Activated T-cell treated with anti-CD3 and anti-CD28 coated beads, Interleukin-2, amount 50 U/mL, for 48 hours (primary cell): ENCODE measurements at places on chromosomes 12 and 14.

- DNase-seq, result no peak
Observed at GRCh38 chr14:39102265-39102968, 618 bp downstream of the SEC23A start.

- DNase-seq, result no peak
Observed at GRCh38 chr14:56702515-56702914, 107.8 kb downstream of the OTX2 start.

GRCh38 chr14:102654298-102654697 lies 61.8 kb downstream of the RCOR1 start:
- DNase-seq, result peak; percentile 55

GRCh38 chr12:117622741-117623140 lies 261.3 kb upstream of the NOS1 start:
- DNase-seq, result no peak

DNA sequence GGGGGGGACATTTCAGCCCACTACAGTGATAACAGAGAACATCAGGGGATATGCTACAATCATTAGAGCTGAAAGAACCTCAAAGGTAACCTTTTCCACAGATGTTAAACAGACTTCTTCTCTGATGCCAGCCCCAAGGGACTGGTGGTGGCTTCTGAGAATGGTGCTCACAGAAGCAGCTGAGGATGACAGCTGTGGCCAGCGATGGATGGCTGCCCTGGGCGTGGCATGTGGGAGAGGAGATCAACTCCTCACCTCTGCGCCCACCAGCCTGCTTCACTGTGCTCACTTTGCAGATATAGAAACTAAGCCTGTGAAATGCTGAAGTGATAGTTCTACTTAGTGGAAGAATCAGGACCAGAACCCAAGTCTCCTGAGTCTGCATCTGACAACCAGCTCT lies 33.0 kb downstream of the FOXN3 start:
- no peak for DNase-seq

- DNase-seq, result no peak
Observed at GRCh38 chr12:102933168-102933567, 16.1 kb upstream of the PAH start.

DNA sequence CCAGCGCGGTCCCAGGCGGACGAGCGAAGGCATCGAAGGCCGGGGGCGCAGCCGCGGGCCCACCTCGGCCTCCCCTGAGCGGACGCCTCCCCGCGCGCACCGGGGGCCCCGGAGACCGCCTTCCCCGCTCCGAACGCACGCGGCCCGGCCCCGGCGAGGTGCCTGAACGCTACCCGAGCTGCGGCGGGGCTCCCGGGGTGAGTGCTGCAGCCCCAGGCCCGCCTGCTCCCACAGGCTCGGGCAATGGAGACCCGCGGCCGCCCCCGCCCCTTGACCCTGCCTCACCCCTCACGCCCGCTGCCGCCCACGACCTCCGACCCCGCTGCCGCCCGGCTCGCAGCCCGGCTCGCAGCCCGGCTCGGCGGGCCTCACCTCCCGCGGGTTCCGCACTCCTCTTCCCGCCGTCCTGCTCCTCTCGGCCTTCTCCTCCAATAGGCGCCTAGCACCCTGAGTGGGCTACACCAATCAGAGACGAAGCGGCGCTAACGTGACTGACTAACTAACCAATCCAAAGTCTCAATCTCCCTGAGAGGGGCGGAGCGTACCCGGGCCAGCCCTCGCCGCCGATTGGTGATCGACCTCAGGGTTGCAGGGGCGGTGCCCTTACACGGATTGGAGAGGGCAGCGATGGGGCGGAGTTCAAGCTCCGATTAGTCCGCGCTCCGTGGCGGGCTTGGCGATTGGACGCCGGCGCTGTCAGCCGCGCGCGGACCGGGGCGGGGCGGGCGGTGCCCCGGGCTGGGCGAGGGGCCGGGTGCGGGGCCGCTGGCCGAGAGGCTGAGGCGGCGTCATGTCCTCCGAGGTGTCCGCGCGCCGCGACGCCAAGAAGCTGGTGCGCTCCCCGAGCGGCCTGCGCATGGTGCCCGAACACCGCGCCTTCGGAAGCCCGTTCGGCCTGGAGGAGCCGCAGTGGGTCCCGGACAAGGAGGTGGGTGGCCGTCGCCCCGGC lies at the start of the genes XRCC3 and ZFYVE21:
XRCC3 (minus strand) TSS at position 400 of the 949 bp plus-strand sequence. CDS start 4,364 bp downstream, outside the sequence.
ZFYVE21 (plus strand) TSS at position 759 of the 949 bp plus-strand sequence; CDS start at position 791, 32 bp downstream.
- peak; percentile 100 for DNase-seq

DNA sequence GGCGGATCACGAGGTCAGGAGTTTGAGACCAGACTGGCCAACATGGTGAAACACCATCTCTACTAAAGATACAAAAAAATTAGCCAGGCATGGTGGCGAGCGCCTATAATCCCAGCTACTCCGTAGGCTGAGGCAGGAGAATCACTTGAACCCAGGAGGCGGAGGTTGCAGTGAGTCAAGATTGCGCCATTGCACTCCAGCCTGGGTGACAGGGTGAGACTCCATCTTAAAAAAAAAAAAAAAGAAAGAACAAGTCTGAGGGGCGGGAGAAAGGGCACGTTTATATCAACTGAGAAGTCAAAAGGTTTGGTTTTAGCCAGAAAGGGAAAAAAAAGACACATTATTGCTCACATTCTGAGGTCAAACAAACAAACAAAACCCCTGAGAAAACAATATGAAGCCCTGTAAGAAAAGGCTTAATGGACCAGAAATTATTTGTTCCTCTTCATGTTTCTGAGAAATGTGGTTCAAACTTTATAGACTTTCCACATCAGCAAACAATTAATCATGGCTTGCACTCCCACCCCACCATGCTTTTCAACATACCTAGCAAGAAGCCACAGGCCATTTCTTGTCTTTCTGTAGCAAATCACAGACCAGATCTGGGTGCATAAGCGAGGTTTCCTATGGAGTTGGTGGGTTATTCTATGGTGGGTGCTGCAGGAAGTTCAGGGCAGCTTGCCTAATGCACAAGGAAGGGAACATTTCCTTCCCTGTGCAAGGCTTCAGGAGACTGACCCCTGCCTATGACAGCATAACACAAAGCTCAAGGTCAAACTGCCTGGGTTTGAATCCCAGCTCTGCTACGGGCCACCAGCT lies 80.1 kb downstream of the SSPN start:
- no peak for DNase-seq

DNA sequence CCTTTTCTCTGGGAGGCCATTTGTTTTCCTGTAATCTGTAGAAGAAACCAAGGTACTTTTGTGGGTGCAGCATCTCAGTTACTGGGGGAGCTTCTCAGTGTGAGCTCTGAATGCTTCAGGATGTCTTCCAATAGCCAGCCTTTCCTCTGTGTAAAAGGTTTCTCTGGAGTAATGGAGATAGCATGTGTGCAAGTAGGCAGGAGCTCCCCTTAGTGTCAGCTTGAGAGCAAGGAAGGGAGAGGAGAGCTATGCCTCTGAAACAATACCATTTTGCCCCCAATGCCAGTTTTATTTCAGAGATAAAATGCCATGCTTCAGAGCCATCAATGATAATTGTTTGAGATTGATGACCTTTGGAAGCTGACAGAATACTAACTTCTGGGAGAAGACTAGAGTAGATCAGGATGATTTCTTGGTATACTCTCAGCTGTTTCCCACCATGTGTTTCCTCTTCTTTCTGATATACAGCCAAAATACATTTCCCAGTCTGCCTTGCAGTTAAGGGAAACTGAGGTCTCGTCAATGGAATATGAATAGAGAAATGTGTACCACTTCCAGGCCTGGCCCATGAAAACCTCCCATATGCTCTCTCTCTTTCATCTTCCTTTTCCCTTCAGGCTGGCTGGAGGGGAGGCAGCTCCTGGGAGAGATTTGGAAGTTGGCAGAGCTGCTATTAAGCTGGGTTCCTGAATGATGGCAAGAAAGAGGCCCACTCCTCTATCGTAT lies 125.7 kb downstream of the CRADD start:
- no peak for DNase-seq

DNA sequence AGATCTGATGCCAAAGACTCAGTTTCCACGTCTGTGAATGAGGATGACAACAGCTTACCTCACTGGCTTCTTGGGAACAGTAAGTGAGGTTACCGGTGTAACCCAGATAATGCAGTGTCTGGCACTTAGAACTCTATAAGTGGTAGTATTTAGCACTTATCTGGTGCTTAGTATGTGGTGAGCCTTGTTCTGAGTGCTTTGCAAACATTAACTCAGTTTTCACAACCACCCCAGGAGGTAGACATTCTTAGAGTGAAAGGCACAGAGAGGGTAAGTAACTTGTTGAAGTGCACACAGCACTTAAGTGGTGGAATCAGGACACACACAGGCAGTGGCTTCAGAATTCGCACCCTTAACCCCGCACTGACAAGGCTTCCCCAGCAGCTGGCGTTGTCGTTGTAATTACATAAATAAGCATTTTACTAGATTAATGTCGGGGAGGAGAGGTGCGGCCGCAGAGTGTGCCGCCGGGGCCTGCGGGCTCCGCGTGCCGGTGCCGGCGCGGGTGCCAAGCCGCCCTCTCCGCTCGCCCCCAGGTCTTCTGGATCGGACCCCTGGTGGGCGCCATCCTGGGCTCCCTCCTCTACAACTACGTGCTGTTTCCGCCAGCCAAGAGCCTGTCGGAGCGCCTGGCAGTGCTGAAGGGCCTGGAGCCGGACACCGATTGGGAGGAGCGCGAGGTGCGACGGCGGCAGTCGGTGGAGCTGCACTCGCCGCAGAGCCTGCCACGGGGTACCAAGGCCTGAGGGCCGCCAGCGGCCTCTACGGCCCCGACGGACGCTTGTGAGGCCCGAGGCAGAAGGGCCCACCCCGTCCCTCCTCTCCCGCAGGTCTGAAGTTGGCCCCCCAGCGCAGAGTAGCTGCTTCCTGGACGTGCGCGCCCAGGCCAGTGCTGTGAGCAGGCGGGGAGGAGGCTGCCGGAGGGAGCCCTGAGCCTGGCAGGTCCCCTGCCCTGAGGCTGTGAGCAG lies 4.6 kb downstream of the AQP2 start:
- DNase-seq, result no peak

DNA sequence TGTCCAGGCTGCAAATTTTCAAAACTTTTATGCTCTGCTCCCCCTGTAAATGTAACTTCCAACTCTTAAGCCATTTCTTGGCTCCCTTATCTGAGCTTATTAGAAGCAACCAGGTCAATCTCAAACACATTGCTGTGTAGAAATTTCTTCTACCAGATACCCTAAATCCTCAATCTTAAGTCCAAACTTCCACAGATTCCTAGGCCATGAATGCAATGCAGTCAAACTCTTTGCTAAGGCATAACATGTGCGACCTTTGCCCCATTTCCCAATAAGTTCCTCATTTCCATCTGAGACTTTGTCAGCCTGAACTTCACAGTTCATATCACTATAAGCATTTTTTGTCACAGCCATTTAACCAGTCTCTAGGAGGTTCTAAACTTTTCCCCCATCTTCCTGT lies 64.5 kb downstream of the TMTC3 start:
- no peak for DNase-seq

GRCh38 chr12:53659011-53659551 lies 16.8 kb downstream of the ATP5MC2 start:
- no peak for DNase-seq

GRCh38 chr12:22573181-22573580 lies 28.8 kb upstream of the C2CD5 start:
- DNase-seq, result no peak

DNA sequence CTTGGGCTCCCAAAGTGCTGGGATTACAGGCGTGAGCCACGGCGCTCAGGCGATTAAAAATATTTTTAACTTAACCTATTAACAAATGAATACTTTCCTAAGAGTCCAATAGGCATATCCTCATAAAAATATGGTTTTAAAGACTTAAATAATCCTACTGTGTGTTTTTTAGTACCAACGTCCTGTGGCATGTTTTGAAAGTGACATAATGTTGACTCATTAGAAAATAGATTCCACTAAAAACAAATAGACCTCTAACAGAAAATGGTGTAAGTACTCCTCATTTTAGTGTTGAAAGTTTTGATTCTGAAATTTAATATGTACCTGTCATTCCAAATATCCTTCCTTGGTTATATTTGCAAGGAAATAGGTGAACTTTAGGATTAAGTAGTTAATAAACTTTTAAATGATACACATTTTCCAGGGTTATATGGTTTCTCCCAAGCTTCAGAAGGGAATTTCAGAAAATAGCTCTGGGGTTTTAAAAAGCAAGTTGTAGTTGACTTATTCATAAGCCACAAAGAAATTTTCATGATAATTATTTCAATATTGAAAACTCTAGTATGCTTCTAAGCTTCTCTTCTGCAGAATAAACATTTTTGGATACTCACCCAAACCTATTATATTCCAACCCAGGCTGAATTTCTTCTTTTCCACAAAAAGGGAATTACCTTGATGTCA lies 12.1 kb upstream of the LUM start:
- DNase-seq, result no peak

DNA sequence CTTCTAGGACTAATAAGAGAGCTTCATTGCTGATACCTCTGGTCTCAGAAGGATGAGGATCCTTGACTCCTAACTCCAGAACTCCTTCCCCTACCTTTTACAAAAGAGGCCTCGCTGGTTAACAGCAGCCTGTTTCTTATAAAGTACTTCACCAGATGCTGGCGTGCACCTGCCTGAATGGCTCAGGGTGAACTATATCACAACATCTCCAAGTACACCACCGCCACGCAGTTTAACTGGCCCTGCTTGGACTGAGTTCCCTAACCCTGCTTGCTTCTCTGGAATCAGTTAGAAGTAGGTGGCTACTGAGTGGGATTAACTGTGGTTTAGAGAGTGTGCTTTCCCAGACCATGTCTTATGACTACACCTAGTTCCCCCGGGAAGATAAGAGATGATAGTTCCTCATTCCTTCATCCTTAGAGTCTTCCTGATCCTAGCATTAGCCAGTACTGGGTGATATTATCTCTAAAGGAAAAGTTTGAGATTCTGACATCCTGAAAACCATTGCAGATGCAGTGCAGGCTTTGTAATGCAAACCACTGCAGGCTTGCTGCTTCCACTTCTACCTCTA lies 3.0 kb downstream of the FOXJ2 start:
- DNase-seq, result no peak

GRCh38 chr14:23358553-23359166 lies 6.0 kb upstream of the SLC22A17 start:
- no peak for DNase-seq

DNA sequence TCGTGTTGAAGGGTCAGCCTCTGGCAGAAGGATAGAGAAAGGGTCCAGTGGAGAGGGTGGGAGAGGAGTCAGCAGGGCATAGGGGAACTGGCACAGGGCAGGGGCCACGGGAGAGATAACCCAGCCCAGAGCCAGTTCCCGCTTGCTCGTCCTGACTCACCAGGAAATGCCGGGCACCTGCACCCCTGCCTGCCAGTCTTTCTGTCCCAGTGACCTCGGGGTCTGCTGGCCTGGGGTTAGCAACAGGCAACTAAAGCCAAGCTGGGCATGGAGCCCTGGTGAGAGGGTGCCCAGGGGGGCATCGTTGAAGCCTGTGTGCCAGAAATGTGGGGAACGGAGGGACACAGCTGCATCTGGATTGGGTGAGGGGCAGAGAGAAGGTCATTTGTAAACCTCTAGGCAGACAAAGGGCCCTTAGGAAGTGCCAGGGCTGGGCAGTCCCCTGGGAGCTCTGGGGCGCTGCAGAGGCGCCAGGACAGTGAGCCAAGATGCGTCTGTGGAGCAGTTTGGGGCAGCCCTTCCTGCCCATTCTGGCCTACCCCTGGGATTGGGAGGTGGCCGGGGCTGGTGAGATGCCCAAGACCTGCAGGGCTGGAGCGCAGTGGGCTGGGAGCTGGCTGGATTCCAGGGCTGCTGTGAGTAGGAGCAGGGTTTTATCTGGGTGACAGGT lies 5.5 kb downstream of the TNFAIP2 start:
- no peak for DNase-seq
